ENCODE measurements at places on chromosomes 5 and 9. TPM values are rescaled to one million over a fixed set of nuclear protein-coding genes. Genes with fewer than 3 reads are reported as not detected.

The FAM120AOS gene
- total RNA-seq: 18.1 TPM

The CDH6 gene
- not detected for total RNA-seq

The OSMR gene
- 27.3 TPM for total RNA-seq

The TAF11L7 gene
- not detected for total RNA-seq

The CORO2A gene
- total RNA-seq: 22.3 TPM

The AQP7 gene
- not detected for total RNA-seq

The LRRC26 gene
- total RNA-seq: not detected

The ARID3C gene
- total RNA-seq: 0.31 TPM

The SHLD3 gene
- total RNA-seq: 1.8 TPM

The NXNL2 gene
- total RNA-seq: 0.23 TPM

The FBXW11 gene
- total RNA-seq: 47.1 TPM

The PCDHA1 gene
- total RNA-seq: not detected

The CCL28 gene
- 1.7 TPM for total RNA-seq

The CFAP90 gene
- not detected for total RNA-seq

The PRRT1B gene
- total RNA-seq: not detected

The ZNG1F gene
- 6.5 TPM for total RNA-seq

The TNFSF15 gene
- total RNA-seq: 1.6 TPM

The CAMLG gene
- total RNA-seq: 31.6 TPM

The GAS1 gene
- 3.2 TPM for total RNA-seq

The C9 gene
- 0.08 TPM for total RNA-seq

The PCSK1 gene
- not detected for total RNA-seq

The CCDC192 gene
- not detected for total RNA-seq

The MYMK gene
- not detected for total RNA-seq

The CCL27 gene
- not detected for total RNA-seq

The RXFP3 gene
- not detected for total RNA-seq
